ENCODE measurements at places on chromosomes 7 and 10.

DNA sequence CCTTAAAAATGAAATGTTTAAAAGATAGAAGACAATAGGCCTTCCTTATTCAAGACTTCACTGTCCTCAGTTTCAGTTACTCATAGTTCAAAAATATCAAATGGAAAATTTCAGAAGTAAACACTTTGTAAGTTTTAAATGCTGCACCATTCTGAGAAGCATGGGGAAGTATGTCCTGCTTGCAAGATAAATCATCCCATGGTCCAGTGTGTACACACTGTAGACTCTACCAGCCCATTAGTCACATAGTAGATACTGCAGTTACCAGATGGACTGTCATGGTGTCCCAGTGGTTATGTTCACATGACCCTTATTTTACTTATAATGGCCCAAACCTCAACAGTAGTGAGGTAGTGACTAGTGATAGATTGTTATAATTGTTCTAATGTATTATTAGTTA, 69.5 kb downstream of the PTPN12 start:
- DNase-seq, result no peak

- DNase-seq, result peak; percentile 89
Observed at GRCh38 chr7:102404005-102404861, 8.1 kb downstream of the PRKRIP1 start.

- DNase-seq, result peak; percentile 13
Observed at GRCh38 chr7:44275957-44276570, 49.3 kb downstream of the CAMK2B start.

GRCh38 chr7:88337572-88337971, 30.9 kb upstream of the STEAP4 start:
- no peak for DNase-seq

GRCh38 chr7:100914208-100914878, 18.7 kb upstream of the ACHE start:
- no peak for DNase-seq

DNA sequence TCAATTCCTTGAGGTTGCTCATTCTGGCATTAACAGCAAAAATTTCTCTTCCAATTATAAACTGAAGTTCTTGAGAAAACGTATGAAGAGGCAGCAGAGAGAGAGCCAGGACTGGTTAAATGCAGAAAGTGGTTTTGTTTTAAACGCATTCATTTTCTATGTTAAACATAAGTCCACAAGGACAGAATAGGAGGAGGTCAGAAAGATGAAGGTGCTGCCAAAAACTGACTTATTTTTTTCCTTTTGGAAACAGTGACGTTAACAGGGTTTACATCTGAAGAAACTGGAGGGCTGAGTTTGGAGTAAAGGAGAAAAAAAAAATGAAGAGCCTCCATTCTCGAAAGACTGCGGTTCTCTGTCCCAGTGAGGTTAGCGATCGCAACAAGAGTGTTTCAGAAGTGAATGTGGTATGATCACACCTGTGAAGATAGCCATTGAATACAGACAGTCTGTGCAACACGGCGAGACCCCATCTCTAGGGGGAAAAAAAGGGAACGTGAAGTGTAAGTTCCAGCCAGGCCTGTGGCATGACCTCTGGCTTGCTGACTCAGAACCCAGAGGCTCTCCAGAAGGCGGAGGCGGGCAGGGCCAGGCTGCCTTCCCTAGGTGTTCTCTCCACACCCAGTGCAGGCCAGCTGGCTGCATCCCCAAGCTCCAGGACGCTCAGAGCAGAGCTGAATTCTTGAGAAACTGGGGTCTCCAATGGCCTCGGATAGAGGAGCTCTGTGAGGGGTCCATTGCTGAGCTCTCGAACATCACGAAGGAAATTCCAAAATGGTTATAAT, 84.0 kb downstream of the CHST15 start:
- no peak for DNase-seq

GRCh38 chr7:69892790-69893189, 294.5 kb downstream of the AUTS2 start:
- peak; percentile 26 for DNase-seq

DNA sequence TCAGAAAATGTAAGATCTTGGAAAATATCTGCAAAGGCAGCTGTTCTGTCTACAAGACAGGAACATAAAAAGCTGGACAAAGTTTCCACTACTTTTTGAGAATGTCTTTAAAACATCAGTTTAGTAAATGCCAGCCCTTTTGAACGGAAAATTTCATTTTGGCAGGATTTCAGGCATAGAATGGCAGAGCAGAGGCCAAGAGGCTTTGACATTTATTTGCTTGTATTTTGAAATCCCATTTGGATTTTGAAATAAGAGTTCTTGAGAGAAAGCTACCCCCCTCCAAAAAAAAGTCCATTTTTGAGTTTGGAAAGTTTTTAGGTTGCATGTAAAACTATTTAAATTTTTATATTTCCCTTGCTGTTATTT, 3.1 kb upstream of the ETV1 start:
- no peak for DNase-seq

GRCh38 chr10:34916314-34916713, 101.2 kb upstream of the PARD3 start:
- no peak for DNase-seq

- peak; percentile 5 for DNase-seq
Observed at GRCh38 chr7:33831389-33832141, 73.8 kb upstream of the BMPER start.

GRCh38 chr7:103702454-103702853, 256.4 kb upstream of the SLC26A5 start:
- DNase-seq, result no peak

DNA sequence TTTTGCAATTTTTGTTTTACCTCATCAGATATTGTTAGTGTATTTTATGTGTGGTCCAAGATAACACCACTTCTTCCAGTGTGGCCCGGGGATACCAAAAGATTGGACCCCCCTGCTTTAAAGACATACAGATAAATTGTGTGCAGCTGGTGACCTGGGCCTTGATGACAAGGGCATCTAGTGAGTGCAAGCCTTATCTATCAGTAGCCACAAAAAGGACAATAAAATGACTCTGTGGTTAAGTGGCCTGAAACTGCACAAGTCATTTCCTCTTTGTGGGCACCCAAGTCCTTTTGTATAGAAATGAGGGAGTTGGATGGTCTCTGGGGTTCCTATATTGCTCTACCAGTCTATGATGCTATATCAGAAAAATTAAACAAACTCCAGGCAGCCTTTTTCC, 98.1 kb downstream of the PARD3 start:
- peak; percentile 93 for DNase-seq

GRCh38 chr7:142303650-142304049, 45.8 kb upstream of the PRSS58 start:
- DNase-seq, result peak; percentile 85

DNA sequence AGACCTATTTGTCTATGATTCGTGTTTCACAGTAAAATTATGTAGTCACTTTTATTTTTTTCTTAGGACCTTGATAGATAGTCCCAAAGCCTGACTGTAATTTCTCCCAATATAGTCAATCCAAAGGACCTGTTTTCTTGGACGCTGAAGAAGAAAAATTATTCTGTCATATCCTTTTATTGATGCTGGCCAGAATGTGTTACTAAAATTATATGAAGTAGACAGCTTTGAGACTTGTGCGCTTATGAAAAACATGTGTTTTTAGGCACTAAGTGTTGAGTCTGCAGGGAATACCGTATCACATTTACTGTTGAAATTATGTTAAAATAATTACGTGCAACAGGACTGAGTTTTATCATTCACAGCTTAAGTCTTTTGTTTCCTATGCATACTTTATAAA, 17.9 kb downstream of the TES start:
- DNase-seq, result no peak

- DNase-seq, result no peak
Observed at GRCh38 chr7:26655781-26656180, 208.6 kb downstream of the SKAP2 start.

DNA sequence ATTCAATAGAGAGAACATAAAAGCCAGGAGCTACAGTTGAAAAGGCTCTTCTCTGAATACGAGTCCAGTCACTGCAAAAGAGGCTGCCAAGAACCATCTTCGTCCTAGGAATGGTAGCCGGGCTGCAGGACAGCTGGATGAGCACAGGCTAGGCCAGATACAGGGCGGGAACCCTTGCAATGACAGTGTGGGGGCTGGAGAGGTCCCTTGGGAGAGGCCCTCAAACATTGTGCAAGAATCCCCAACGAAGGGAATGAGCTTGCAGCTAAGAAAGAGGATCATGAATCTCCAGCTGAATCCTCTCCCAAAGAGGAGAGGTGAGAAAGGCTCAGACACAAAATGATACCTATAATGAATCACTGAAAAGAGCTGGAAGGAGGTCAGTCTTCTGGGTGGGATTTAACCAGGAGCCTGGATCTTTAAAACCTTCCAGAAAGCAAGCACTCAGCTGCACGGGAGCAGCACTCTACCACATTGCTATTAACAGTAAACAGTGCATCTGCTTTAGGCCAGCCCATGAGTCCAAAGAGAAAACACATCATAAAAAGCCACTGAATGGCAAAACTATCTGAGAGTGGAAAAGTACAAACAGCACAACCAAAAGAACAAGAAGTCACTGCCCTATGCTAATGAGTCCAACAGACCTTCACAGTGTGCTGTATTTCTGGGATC, 287.9 kb downstream of the TNS3 start:
- no peak for DNase-seq

DNA sequence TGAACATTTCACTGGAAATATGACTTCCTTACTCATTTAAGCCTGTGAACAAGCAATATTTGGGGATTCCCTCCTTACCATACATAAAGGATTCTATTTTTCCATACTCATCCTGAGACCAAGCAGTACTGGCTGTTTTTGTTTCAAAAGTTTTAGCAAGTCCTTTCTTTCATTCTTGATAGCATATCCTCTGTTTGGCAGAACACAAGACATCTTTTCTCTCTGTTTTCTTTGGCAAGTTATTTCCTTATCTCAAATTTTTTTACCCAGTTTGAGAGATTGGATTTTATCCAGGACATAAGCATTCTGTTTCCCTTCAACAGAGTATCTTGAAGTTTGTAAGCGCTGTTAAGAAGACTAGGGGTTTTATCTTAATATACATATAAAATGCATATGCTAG, 3.0 kb upstream of the WASL start:
- peak; percentile 44 for DNase-seq

DNA sequence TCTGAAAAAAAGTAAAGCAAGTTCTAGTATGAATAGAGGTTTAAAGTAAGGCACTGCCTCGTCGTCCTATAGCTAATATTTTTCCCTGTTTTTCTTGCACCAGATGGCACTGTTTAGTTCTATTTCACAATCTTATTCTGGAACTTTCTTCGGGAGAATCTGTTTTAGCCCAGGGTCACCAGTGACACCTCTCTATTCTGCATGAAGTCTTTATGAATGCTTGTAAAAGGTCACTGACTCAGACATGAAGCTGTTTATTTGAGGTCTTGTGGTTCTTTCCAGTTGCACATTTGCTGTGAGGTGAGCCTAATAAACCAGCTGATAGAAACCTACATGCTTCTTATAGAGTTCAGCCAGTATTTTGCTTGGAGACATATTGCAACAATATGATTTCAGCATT, 444.3 kb downstream of the AUTS2 start:
- no peak for DNase-seq
